Activated CD4-positive, alpha-beta T cell treated with anti-CD3 and anti-CD28 coated beads, Interleukin-2, amount 10 ng/mL, durations not matched to agents 7 days and 5 days (primary cell): ENCODE measurements at places on chromosomes 7 and 10.

DNA sequence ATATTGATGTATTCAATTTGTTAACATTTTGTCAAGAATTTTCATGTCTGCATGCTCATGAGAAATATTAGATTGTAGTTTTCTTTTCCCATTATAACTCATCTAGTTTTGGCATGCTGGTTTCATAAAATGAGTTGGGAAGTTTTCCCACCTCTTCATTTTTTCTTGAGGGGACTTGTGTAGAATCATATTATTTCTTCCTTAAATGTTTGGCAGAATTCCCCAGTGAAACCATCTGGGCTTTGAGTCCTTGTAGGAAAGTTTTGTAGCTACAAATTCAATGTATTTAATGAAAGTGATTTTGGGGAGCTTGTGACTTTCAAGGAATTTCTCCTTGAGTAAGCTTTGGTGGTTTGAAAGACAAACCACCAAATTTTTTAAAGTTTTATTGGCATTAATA lies 173.2 kb downstream of the PHTF2 start:
- DNase-seq: no peak

GRCh38 chr10:60399328-60399727 lies 9.7 kb upstream of the ANK3 start:
- DNase-seq: no peak

DNA sequence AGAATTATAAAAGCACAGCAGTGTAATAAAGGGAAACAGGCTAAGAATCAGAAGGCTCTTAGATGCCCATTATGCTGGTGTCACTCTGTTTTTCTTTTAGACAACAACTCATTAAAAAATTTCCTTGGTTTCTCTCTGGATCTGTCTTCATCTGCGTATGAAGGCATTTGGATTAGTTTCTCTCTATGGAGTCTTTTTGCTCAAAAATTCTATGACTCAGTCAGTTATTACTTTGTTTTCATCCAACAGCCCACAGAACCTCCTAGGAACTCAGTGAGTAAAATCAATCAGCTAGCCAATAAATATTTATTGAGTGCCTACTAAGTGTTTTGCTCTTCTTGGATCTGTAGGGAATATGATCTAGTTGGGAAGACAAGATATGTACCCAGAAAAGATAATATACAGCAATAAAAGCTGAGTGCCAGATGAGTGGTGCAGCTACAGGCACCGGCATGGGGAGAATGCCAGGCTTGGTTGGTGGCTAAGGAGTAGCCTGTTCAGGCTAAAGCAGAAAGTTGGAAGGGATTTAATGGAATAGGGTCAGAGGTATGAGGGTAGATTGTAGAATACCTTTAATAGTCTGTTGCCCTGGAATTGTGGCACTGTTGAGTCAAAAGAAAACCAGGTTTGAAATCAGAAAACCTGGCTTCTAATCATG lies 156.2 kb downstream of the LRRC4 start:
- no peak for DNase-seq

DNA sequence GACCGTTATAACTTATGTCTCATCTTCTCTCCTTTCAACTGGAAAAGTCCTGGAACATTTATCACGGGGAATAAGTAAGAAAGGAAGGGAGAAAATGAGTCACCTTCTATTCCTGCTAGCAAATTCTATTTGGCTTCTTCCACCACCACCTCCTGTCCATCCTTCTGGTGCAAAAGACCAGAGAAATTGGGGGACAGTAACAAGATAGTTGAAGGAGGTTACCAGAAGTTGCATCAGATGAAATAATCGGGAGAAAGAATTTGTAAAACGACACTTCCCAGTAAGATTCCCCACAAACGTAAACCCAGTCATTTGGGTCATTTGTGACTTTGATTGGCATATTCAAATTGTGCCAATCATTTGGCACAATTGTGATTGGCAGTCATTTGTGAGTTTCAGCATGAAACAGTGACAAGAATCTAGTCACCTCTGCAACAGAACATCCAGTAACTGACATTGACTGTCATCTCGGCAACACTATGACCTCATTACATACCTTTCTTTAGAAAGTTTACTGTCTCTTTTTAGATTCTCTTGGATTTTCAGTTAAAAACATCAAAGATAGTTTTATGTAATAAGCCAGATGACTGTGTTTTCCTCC lies 51.3 kb upstream of the PIK3CG start:
- DNase-seq: no peak

GRCh38 chr10:107914450-107915214 lies 750.1 kb upstream of the SORCS1 start:
- no peak for DNase-seq

DNA sequence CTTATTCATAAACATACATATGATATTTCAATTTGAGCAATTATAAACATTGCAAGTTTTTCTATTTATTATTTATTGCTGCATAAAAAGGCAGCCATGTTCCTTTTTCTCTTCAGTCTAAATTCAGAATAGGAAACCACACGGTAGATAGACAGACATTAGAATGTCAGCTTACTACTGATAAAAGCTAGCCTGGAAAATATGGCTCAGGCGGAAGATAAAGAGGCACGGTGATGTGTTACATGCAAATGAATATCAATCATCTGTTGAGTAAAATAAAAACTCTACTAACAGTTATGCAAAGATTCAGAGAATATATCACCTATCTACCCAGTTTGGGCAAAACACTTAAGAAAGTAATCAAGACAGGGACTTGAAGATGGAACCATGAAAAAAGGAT lies 73.5 kb upstream of the PDSS1 start:
- DNase-seq: no peak
